ENCODE measurements at places on chromosomes 11 and 22.

DNA sequence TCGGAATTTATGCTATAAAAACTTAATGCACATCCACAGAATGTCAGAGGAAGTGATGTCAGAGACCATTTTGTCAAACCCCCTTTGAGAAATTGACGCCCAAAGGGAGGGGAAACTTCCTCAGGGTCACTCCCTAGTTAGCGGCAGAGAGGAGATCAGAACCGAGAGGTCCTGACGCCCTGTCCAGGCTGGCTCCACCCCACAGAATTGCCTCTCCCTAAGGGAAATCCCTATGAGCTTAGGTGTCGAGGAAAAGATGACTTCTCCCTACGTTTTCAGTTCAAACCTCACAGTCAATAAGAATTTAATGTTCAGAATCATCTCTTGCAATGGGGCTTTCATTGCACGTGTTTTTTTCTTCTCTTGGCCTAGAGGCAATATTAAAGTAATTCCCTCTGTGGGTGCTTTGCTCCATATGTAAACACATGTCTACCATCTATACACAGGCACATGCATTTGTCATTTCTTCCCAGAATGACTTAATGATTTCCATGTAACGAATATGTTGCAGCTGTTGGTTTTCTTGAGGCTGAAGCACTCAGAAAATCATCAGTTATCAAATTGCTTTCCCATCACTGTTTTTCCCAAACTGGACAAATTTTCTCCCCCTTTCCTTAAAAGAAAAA is 148.7 kb upstream of the TIMP3 start:
- no peak for DNase-seq

GRCh38 chr11:98734686-98735085 is 286.1 kb upstream of the CNTN5 start:
- DNase-seq: no peak

- no peak for DNase-seq
These were observed 50.7 kb downstream of the MICAL2 start for GRCh38 chr11:12161137-12161536.

DNA sequence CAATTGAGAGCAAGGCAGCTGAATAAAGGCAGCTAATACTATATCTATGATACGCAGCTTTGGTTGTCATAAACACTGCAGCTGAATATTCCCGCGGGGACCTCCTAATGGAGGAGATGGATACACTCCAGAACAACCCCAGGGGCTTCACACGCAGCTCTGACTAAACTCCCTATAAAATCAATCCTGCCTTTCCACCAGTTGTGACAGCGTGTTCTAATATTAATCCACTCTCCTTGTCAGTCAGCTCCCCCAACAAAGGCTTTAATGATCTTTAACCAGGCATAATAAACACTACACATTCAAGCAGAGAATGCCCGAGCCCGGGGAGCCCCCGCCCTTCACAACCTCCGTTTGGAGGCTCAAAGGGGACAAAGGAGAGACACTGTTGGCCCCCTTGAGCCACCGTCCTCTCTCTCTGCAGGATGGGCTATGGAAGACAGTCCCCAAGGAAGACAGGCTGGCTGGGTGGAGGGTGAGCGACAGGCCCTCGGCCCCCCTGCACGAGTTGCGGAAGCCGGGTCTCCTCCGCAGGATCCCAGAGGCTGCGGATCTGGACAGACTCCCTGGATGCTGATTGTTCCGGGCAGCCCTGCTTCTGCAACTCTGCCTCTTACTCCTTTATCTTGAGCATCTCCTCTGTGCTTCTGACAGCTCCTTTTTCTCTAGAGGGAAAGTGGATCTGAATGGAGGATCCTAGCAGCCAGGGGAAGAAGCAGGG is 565.2 kb downstream of the BUD13 start:
- DNase-seq: no peak

- DNase-seq: no peak
These were observed 5.1 kb upstream of the BAIAP2L2 start for GRCh38 chr22:38115423-38116205.

- no peak for DNase-seq
These were observed 2.7 kb downstream of the HBG1 start for GRCh38 chr11:5246772-5247471.

- no peak for DNase-seq
These were observed 42.6 kb downstream of the ST14 start for GRCh38 chr11:130202009-130202817.

DNA sequence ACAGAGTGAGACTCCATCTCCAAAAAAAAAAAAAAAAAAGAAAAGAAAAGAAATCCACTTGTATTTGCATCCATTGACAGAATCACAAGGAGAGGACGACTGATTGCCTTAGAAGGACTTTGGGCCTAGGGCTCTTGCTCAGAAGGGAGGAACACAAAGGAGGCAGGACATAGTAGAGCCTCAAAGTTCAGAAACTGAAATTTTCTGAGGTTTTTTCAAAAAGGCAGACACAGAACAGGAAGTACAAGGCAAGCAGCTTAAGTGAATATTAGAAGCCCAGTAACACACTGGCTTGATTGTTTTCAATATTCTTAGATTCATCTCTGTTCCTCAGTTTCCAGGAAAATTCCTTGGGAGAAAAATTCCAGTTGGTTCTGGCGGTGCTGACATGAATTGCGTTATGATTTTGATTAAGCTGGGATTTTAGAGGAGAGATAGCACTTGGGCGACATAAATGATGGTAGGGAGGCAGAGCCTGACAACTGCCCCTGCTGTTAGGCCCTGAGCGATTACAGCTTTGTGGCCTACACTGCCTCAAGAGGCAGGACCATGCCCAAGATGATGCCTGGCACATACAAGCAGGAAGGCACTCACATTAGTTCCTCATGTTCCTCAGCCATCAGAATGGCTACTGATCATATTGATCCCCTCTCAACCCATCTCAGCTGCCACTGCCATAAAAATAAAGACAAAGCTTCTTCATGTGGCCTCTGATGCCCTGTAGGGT is 15.3 kb downstream of the CLPB start:
- no peak for DNase-seq

Measured in stimulated activated CD4-positive, alpha-beta T cell treated with anti-CD3 and anti-CD28 coated beads, Interleukin-1b, Interleukin-23, amount 100 ng/mL, for 4 hours (primary cell).